T-helper 17 cell (primary cell): ENCODE measurements at places on chromosomes 11 and 22. TPM values are rescaled to one million over a fixed set of nuclear protein-coding genes. Genes with fewer than 3 reads are reported as not detected.

- H3K27ac ChIP-seq: no peak overlapping the region
- peaks cover 5% of the 10 kb centered on the region for H3K4me1 ChIP-seq
- DNase-seq: no peak
- no peak overlapping the region for H3K4me3 ChIP-seq
These were observed 7.3 kb upstream of the CCDC15 start for GRCh38 chr11:124946735-124947141.

- no peak overlapping the region for H3K27ac ChIP-seq
- no peak for DNase-seq
- H3K4me3 ChIP-seq: no peak overlapping the region
- H3K27me3 ChIP-seq: no peaks in the 10 kb centered on the region
- no peaks in the 10 kb centered on the region for H3K36me3 ChIP-seq
These were observed 534.7 kb downstream of the CNTN5 start for GRCh38 chr11:99555486-99555885.

- DNase-seq: no peak
- no peak overlapping the region for H3K27ac ChIP-seq
- peaks cover 54% of the 10 kb centered on the region for H3K27me3 ChIP-seq
- peaks cover 9% of the 10 kb centered on the region for H3K4me1 ChIP-seq
These were observed 4.4 kb downstream of the NCAM1 start for GRCh38 chr11:112965656-112966055.

DNA sequence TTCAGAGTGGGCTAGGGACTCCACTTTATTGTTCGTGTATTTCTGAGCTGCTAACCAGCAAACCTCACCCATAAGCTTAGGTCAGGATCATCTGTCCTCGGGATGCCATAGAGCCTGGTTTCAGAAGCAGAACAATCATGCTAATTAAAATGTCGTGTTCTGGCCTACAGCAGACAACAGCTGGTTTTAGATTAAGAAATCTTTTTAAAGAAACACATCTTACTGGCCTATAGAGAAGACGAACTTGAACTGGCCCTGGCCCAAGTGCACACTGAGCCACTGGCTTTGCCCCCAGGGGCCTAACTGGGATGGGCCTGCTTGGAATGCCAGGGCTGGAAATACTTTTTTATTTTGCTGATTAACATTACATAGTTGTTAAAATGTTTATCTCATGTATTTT is 63.2 kb downstream of the ALX4 start:
- H3K4me1 ChIP-seq: peaks cover 2% of the 10 kb centered on the region
- H3K36me3 ChIP-seq: peaks cover 5% of the 10 kb centered on the region
- no peak overlapping the region for H3K27ac ChIP-seq
- no peaks in the 10 kb centered on the region for H3K27me3 ChIP-seq

ABCC8 gene
- not detected for total RNA-seq
